Stimulated activated CD4-positive, alpha-beta T cell treated with anti-CD3 and anti-CD28 coated beads, Interleukin-15, amount 100 ng/mL, for 24 hours (primary cell): ENCODE measurements at places on chromosomes 6 and 20.

- no peak for DNase-seq
Measured at GRCh38 chr20:4415281-4415680, 306.4 kb upstream of the PRND start.

DNA sequence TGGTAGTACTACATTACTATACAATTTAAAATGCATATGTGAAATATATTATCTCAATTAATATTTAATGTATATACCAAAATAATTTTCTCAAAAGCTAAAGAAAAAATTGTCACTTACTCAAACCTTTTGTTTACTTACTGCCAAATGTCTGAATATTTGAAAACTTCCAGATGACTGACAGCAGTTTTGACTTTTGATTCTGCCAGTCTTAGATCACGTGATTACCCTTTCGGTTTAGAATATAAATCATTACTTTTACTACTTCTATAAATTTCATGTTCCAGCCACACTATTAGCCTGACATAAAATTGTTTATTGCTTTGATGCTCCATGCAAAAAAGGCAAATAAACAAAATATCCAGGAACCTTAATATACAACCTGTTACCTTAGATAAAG, 680.7 kb upstream of the ID4 start:
- DNase-seq = no peak

DNA sequence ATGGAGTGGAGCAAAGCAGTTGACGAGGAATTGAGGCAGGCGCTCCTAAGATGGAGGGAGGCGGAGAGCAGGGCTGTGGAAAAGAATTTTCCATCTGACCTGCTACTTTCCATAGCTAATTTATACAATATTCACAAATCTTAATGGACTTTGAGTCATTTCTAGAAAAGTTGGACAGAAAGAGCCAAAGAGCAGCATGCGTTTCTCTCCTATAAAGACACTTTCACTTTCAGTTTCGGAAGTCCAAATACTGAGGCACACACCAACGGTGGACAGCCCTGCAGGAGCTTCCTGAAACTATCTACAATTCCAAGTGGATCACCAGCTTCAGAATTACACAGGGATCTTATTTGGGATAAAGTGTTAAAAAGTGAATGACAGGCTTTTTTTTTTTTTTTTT, 43.5 kb downstream of the PANK2 start:
- DNase-seq = no peak

DNA sequence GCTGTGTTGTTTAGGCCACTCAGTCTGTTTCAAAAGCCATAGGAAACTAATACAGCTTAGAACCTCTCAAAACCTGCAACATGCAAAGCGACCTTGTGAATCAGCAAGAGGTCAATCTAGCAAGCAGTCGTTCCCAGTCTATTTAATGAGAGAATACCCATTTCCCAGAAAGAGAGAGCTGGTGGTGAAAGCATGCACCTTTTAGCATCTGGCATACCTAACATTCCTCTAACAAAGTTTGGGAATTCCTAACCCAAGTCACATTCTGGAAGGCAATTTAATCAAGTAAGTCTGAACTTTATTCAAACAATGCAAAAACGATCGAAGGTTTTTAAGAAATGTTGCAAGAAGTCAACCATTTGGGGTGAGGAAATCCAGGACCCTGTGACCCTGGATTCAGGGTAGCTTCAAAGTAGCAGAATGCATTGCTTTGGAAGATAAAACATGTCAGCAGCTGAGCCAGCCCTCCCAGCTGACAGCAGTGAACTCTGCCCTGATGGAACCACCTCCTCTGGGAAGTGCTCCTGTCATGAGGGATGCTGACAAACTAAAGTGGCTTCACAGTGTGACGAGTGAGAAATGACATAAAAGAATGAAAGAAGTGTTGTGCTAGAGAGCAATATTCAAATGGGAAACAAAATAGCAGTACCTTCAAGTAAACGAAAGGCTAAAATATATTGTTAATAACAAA, 104.8 kb downstream of the GMDS start:
- DNase-seq = no peak

GRCh38 chr6:170455335-170455979, 97.7 kb downstream of the PSMB1 start:
- DNase-seq = no peak

GRCh38 chr6:43491750-43492661, 14.6 kb downstream of the TJAP1 start:
- DNase-seq = no peak

DNA sequence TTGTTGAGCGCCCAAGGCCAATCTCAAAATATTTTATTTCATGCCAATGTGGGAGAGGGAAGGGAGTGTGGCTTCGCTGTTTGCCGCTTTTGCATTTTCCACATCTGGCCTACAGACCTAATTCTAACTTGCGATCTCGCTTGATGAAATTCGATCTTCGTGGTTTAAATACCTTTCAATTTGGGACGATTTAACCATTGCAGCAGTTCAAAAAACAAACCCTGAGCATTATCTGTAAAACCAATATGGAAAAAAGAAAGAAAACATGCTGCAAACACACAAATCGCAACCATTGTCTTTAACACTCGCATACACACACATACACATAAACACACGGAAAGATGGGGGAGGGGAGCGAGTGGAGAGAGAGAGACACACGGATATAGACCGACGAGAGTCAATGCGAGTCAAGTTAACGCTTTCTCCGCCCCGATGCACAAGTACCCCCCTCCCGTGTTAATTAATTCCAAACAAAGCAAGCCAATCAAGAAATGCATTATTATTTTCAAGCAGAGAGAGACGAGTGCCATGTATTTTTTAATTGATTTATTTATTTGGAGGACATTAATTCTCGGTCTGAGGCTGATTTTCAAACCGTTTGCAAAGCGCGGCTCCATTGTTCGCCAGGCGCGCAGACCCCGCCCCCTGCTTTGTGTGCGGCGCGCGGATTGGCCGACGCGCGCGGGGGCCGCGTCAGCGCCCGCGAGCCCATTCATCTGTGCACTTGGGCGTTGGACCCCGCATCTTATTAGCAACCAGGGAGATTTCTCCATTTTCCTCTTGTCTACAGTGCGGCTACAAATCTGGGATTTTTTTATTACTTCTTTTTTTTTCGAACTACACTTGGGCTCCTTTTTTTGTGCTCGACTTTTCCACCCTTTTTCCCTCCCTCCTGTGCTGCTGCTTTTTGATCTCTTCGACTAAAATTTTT, at the start of gene MARCKS:
Gene MARCKS (plus strand): TSS at position 721 of the 931 bp plus-strand sequence. CDS start 401 bp downstream, outside the sequence.
- peak; percentile 63 for DNase-seq

- DNase-seq = no peak
Measured at GRCh38 chr20:3080939-3081388, 3.6 kb downstream of the AVP start.

DNA sequence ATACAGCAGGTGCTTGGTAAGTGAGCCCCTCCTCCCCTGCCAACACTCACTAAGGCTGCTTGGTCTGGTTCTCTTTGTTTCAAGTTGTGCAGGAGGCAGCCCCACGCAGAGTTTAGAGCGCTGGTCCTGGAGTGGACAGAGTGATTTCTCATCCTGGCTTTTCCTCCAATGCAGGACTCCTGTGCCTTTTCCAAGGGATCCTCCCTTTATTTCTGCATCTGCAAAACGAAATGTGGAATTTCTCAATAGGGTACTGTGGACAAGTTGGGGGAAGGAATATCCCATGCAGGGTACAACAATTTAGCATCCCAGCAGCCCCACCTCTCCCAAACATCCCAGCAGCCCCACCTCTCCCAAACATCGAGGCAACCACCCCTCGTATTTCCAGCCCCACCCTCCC, 30.6 kb upstream of the CCDC167 start:
- DNase-seq = no peak

GRCh38 chr20:16061351-16061750, 511.9 kb downstream of the KIF16B start:
- no peak for DNase-seq

DNA sequence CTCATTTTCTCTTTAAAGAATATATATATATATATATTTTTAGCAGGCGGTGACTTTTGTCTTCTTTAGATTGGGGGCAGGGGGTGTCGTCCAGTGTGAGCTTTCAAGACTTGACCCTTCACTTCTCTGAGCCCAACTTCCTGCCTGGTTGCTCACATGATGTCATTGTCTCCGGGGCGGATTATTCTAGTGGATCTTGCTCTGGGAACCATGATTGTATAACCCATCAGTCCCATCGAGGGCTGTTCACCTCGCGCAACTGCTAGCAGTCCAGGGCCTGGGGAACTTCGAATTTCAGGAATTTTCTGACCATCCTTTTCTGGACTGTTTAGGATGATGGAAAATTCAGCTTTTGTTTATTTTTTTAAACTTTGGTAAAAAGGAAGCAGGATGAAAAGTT, 1.0 kb downstream of the IGF2R start:
- peak; percentile 46 for DNase-seq

- DNase-seq = no peak
Measured at GRCh38 chr6:23980965-23981364, 145.1 kb upstream of the NRSN1 start.

GRCh38 chr20:63501818-63502670, 3.2 kb upstream of the EEF1A2 start:
- DNase-seq = no peak

DNA sequence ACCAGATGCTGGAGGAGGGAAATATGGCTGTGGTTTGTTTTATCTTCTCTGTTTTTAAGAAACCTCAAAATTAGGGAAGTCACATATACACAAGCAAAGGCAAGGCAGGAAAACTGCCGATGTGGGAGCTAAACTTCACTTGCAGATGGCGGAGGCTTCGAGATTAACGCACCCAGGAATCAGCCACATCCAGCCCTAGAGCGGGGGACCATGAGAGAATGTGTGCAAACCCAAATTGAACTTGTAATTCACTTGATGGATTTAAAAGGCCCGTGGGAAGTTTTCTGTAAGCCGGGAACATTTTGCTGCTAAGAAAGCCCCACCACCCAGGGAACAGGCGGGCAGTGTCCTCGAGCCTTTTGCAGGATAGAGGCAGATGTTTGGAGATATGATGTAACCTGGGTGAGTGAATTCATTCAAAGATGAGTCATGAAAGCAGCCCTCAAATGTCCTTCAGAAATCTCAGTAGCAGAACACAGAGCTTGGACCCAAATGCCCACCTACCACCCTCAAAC, 39.9 kb downstream of the PREX1 start:
- no peak for DNase-seq

DNA sequence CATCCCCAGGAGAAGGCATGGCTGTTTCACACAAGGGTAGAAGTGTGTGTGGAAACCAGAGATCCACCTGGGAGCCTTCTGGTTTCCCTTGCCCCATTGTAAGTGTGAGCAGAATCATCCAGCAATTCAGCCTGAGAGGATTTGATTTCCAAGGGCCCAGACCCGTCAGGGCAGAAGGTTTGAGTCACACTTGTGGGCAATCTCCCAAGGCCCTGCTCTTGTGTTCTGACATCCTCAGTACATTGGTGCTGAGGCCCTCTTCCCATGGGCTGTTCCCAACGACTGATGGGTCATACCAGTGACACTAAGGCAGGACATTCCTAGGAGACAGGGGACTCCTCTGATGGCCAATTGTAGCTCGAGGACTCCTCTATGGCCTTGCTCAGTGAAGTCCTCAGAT, 58.2 kb upstream of the POLR1H start:
- no peak for DNase-seq

DNA sequence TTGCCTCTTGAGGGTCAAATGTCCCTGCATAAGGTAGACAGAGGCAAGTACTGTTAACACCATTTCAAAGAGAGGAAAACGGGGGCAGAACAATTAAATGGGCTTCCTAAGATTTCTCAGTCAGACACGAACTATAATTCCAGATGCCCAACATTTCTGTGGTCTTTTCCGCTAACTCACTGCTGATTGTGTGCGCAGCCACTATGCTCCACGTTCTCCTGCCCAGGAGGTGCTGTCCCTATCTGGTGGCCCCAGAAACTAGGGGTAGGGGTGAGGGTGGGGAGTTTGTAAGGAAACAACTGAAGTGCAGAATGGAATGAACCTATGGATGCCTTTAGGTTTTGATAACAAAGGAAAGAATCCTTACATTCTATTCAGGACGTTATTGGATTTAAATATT, 86.1 kb upstream of the BACH2 start:
- no peak for DNase-seq

DNA sequence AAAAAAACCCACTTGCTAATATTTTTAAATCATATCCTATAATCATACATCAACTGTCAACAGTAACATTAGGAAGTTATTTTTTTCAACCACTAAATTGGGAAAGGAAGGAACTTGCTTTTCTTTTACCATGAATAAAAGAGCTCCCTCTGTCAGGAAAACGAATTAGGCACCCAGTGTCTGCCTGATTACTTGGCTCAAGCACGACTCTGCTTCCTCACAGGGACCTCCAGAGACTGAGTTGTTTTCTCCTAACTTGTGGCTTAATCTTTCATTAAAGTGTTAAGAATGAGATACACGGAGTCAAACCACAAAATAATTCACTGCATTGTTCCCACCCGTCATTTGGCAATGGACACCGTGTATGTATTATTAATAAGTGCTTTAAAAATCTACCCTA, 1405.1 kb upstream of the EYS start:
- DNase-seq = no peak

- peak; percentile 26 for DNase-seq
Measured at GRCh38 chr20:45407067-45407745, 883 bp upstream of the DBNDD2 start.

- DNase-seq = peak; percentile 24
Measured at GRCh38 chr6:35011096-35012041, 122.3 kb downstream of the ANKS1A start.

GRCh38 chr6:8079126-8079525, 14.9 kb upstream of the BLOC1S5 start:
- DNase-seq = no peak

- DNase-seq = no peak
Measured at GRCh38 chr20:23436681-23437080, 2.8 kb upstream of the CSTL1 start.

DNA sequence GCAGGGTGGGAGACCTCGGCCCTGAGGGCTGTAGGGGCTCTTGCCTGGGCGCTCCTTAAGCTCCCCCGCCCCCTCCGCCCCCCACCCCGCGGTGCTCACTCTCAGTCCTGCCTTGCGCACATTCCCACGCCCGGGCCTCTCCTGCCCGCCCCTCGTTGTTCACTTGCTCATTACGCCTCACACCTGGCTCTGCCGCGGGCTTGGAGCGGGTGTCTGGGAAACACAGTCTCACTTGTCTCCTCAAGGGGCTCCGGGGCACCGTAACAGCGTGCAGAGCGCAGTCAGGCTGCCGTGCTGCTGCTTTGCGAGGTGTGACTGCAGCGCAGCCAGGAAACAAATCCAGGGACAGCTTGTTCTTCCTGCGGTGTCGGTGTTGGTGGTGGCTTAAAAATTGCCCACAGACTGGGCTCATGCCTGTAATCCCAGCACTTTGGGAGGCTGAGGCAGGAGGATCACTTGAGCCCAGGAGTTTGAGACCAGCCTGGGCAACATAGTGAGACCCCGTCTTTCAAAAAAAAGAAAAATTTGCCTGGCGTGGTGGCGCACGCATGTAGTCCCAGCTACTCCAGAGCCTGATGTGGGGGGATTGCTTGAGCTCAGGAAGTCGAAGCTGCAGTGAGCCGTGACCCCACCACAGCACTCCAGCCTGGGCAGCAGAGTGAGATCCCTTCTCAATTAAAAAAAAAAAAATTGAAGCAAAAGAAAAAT, 4.6 kb downstream of the NPBWR2 start:
- no peak for DNase-seq

GRCh38 chr6:83615025-83615999, 93.6 kb downstream of the SNAP91 start:
- DNase-seq = no peak
